ENCODE measurements at places on chromosomes 2 and 18.

DNA sequence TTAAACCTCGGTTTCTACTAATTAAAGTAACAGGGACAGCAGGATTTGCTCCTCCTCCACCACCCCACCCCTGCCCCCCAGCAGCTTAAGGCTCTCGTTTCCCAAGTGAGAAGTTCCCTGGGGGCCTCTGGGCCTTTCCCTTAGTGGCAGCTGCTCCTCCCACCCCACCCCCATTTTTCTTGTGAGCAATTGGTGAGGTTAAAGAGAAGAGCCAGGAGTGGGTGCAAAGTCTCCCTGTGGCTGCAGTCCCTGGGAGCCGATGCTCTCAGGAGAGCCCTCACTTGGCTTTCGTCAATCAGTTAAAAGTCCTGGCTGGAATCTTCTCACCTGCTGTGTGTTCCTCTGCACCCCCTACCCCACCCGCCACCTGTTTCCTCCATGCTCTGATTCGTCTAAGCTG lies 48.7 kb upstream of the AGAP1 start:
- DNase-seq = no peak

GRCh38 chr18:7369006-7369405 lies 138.1 kb downstream of the LRRC30 start:
- DNase-seq = no peak

DNA sequence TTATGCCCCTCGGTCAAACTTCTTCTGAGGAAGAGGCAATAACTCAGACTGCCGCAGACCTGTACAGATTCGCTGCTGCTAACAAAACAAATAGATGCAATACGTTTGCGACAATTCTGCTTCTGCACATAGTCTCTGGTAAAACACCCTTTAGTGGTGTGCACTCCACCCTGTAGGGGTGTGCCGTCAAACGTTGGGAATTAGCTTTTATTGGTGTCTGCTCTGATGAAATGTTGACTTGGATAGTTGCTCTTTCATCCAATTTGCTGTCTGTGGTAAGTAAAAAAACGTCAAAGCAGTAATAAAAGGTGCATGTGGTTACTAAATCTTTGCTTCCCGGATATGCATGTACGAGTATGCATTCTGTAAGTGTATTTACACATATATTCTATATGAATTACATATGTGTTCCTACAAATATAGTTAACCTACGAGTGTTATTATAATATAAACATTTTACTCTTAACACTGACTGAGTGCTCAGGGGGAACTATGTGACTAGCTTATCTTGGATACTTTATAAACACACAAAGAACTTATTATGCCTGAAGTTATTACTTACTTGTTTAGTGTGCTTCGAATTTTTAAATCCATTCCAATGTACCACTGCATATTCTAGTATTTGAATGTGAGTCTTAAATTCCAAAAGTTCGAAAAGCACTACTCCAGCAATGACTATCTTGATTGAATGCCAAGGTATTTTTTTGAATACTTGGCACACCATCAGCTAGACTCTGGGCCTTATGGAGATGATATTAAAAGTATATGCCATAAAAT lies 610.2 kb downstream of the ZEB2 start:
- no peak for DNase-seq

- no peak for DNase-seq
These were observed 14.7 kb downstream of the SMARCAL1 start for GRCh38 chr2:216426938-216427337.

DNA sequence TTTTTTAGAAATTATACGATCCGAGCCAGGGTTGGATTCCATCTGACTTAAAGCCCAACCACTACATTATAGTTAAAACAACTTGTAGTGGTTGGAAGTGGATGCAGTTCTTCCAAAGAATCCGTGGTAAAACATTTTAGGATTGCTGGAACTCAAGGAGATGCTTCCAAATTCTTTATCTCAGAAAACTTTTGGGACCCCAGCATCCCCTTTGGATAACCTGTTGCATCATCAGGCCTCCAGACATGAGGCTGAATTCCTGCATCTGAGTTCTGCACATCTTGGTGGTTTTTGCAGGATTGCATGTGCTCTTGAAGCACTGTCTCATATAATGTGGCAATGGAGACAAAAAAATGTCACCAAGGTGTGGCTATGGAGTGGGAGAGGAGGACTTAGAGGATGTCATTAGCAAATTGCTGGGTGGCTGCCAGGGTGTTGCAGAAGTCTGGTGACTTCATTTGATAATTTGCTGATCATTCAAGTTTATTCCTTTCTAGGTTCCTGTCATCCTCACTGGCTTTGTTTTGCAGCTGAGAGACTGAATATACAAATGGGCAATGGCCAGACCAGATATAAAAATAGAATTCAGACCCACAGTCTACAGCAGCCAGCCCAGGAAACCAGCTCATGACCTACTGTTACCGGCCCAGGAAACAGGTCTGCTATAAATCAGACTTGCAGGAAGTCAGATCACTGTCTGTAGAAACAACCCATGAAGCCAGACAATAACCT lies 207.7 kb downstream of the BCL2 start:
- DNase-seq = no peak

GRCh38 chr2:29443151-29443550 lies 327.9 kb downstream of the CLIP4 start:
- no peak for DNase-seq
